Activated CD4-positive, CD25-positive, alpha-beta regulatory T cell treated with anti-CD3 and anti-CD28 coated beads, Interleukin-2, amount 50 U/mL, for 24 hours (primary cell): ENCODE measurements at places on chromosomes 6 and 20.
A peak's percentile ranks its signal among the peaks of the same experiment; 100 is the strongest.

GRCh38 chr6:149723771-149724417 lies 6.0 kb upstream of the LATS1 start:
- peak; percentile 93 for ATAC-seq

- ATAC-seq, result no peak
These were observed 267.2 kb upstream of the TCF21 start for GRCh38 chr6:133621751-133622150.

DNA sequence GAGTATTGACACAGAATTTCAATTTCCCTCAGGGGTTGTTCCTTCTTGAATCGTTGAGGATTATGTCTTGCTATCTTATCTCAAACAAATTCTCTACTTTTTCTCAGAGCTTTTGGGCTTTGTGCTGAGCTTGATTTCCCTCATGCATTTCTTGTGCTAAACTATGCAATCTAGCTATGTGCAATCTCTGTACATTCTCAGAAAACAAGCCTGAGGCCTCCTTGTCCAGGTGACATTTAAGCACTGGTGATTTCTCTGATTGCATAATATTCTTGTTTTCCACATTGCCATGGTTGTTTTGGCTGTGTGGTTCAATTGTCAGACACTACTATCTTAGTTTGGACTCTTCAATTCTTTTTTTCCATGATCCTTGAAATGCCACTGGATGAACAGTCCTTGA lies 81.2 kb upstream of the MAN1A1 start:
- ATAC-seq, result no peak

DNA sequence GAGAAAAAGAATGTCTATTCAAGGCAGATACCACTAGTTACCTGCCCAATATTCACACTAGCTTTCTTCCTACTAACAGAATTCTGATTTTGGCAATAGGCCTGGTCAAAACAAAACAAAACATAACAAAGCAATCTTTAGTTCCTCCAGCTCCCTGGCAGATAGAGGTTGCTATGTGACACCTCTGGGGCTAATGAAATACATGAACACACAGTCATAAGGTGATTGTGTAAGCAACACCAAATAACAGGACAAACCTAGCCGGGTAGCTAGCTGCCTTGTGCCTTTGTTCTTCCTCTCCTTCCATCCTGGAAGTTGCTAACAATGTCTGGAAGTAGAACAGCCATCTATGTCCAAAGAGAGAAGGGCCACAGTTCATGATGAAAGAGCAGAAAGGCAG lies 6.0 kb upstream of the HMGN3 start:
- ATAC-seq, result no peak

GRCh38 chr20:36866681-36867495 lies 9.1 kb upstream of the TLDC2 start:
- no peak for ATAC-seq

- no peak for ATAC-seq
These were observed 427.4 kb downstream of the UTRN start for GRCh38 chr6:144712541-144712940.

DNA sequence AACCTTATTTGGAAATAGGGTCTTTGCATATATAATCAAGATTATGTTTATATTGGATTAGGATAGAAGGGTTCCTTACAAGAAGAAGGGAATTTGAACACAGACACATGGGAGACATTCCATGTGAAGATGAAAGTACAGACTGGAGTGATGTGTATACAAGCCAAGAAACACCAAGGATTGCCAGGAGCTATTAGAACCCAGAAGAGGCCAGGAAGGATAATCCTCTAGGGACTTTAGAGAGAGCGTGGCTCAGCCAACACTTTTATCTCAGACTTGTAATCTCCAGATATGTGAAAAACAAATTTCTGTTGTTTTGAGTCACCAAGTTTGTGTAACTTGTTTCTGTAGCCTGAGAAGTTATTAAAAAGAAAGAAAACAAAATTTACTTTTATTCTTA lies 1173.9 kb upstream of the CITED2 start:
- no peak for ATAC-seq

DNA sequence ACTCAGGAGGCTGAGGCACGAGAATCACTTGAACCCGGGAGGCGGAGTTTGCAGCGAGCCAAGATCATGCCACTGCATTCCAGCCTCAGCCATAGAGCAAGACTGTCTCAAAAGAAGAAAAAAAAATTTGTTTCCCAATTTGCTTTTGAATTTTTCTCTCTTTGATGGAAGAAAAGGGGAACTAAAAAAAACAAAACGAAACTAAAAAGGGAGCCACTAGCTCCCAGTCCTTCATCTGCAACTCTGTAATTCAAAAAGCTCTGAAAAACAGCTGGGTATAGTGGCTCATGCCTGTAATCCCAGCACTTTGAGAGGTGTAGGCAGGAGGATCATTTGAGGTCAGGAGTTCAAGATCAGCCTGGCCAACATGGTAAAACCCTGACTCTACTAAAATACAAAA lies 9.5 kb downstream of the OVOL2 start:
- no peak for ATAC-seq

GRCh38 chr20:58366866-58367265 lies 22.2 kb upstream of the VAPB start:
- no peak for ATAC-seq

DNA sequence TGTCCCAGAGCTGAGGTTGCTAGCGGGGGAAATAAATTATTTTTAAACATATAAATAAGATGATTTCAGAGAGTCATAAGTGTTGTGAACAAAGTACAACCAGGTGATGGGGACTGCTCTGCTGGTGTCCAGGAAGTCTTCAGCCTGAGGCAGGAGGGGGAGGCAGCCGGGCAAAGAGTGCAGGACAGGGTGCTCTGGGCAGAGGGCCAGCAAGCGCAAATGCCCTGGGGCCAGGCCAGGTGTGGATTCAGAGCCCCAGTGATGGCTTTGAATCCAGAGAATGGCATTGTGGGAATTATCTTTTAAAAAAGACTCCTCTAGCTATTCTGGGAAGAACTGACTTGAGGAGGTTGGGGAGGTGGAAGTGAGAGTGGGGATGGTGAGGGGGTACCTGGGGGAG lies 1.6 kb downstream of the CLPSL1 start:
- no peak for ATAC-seq

- no peak for ATAC-seq
These were observed 25.7 kb downstream of the ZFAND3 start for GRCh38 chr6:37845026-37845911.

DNA sequence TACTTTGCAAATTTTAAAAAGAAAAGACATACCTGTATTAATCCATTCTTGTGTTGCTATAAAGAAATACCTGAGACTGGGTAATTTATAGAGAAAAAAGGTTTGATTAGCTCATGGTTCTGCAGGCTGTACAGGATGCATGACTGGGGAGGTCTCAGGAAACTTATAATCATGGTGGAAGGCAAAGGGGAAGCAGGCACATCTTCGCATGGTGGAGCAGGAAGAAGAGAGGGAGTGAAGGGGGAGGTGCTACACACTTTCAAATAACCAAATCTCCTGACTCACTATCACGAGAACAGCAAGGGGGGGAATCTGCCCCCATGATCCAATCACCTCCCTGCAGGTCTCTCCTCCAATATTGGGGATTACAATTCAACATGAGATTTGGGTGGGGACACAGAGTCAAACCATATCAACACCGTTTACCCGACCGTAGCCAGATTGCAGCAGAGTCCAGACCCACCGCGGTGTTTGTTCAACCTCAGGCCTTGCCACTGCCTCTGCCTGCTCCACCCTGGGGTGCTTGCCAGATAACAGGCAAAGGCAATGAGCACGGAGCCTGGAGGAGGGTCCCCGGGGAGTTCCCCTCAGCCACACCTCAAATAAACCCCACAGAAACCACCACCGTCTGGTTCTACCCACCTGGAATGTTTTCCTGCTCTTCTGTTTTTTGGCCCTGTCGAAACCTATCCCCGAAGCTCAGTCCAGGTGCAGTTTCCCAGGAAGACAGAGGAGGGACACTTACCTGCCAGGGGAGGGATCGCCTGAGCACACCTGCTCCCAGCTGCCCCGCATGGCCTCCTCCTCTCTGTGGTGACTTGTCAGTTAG lies 142.2 kb upstream of the AFDN start:
- no peak for ATAC-seq

DNA sequence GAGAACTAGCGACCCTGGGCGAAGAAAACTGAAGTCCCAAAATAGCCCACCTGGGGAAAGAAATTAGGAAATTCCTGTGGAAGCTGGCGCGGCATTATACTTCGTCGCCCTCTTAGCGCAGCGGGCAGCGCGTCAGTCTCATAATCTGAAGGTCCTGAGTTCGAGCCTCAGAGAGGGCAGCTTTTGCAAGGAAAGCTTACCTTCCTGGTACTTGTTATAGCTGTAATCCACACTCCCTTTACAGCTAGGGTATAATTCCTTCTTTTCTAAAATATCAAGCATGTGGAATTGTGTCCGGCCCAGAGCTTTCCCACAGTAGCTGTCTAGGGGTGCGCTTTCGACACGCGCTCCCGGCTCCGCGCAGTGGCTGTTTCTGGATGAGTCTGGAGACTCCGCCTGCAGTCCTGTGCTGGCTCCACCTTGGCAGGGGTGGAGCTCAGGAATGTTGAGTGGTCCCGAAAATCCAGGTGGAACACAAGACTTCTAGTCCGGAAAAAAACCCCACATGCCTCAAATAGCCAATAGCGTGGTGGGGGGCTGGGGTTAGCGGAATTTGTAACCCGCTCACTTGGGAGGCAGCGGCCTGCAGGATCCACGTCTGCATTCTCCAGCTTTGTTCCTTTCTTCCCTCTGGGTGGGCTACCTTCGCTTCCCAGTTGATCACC lies 83.7 kb upstream of the ZNF322 start:
- ATAC-seq, result no peak

- ATAC-seq, result no peak
These were observed 209.7 kb upstream of the TENT5A start for GRCh38 chr6:81962198-81962597.

DNA sequence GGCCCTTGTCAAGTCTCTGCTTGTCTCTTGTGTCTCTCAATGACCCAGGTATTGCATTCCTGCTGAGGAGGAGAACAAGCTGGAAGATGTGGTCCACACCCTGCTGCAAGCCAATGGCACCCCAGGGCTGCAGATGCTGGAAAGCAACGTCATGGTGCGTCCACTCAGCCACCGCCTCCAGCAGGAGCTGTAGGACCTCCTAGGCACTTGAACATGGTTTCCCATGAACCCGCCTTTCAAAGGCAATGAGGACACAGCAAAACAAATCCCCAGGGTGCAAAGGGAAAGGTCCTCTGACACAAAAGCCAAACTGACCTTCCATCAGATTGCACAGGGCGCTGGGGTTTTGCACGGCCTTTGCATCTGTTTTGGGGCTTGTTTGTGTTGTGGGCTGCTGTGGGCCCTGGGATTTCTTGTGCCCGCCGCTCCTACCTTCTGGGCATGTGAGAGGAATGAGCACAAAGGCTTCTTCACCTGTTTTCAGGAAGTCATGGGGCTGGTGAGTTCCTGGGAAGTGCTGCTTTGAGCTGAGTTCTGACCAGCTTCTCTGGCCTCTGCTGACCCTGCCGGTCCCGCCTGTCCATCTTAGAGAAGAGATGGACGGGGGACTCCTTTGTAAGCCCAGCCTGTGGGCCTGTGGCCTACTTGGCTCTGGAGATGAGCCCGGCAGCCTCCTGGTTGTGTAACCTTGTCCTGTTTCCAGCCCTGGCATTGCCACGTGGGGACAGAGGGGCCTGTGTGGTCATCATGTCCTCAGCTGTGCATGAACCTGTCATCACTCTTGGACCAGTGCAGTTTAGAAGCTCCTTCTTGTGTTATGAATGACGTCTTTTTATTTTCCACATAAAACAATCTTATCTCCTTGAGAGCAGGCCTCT lies 151.3 kb downstream of the DTNBP1 start:
- no peak for ATAC-seq

DNA sequence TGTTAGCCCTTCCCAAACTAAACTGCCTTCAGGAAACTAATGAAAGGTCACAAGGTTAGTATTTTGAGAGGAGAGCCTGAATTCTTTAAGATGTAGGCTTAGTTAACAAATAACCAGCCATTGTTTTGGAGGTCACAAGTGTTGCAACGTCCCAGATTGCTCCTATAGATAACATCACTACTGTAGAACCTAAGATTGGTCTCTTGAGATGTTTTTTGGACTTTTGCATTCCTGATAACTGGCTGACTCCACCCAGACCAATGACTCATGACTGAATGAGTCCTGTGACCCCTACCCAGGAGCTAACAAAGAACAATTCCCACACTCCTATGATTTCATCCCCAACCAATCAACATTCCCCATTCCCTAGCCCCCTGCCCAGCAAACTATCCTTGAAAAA lies 178.8 kb downstream of the SCP2D1 start:
- no peak for ATAC-seq

GRCh38 chr6:14622085-14622484 lies 504.5 kb downstream of the CD83 start:
- no peak for ATAC-seq

- ATAC-seq, result no peak
These were observed 402.6 kb upstream of the SULF2 start for GRCh38 chr20:48187851-48188250.

DNA sequence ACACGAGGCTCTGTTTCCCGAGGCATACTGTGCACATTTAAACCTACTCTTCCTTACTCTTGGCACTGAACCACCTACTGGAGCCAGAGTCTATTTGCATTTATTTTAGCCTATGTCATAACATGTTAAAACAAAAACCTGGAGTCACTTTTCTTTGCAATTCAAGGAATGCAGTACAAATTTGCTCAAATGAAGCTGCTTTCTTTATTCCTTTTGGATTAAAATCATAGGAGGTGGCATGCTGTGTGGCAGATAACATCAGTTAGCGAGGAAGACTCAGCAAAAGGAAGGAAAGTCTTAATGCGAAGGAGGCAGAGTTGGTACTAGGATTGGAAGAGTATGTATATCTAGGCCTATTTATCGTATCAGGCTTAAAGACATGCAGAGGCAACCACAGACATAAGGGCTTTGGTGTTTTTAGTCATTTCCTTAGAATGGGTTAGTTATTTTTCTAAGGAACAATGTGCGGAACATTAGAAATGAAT lies 92.9 kb downstream of the SAMD3 start:
- no peak for ATAC-seq

DNA sequence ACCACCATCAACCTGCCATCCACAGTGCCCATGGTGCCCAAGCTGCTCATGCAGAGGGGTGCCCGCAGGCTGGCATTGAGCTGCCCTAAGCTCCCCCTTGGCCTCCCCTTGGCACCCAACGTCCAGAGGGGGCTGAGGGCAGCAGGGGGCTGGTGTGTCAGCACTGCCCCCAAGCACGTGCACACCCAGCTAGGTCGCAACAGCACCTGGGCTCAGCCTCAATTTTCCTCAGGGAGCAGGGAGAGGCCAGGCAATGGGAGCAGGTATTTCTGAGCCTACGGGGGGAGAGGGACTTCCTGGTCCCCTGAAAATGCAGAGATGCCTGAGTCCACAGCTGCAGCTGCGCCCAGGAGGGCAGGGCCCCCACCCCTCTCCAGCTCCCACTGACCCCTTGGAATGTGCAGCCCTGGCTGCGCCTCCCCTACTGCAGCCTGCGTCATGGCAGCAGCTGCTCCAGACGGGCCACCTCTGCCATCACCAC lies 204.2 kb downstream of the ANKRD60 start:
- no peak for ATAC-seq

- no peak for ATAC-seq
These were observed 5.3 kb downstream of the KCNK5 start for GRCh38 chr6:39224011-39224410.

DNA sequence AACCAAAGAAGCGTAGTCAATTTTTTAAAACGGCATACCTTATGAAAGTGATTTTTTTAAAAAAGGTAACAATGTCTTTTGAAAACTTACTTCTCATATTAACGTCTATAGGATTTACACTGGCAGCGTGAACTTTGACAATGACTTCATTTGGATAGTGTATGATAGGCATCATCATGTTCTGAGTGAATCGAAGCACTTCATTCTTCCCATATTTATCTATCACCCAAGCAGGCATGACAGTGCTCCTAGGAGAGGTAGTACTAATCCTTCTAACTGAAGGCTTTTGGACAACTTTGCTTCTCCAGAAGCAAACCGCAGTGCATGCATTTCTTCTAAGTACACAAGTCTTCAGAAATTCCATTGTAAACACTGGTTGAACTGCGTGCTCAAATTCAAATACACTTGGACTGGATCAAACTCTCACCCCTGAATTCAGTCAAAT lies 618 bp downstream of the RTN4IP1 start:
- no peak for ATAC-seq
